ENCODE measurements at places on chromosomes 2 and 18. TPM values are rescaled to one million over a fixed set of nuclear protein-coding genes. Genes with fewer than 3 reads are reported as not detected.

MARCO gene
- 0.29 TPM for polyA plus RNA-seq

LGALSL gene
- 41.0 TPM for polyA plus RNA-seq

DYSF gene
- polyA plus RNA-seq = 6.5 TPM

LOXL3 gene
- polyA plus RNA-seq = 18.8 TPM

CYP27C1 gene
- 3.3 TPM for polyA plus RNA-seq
